CD4-positive, alpha-beta T cell treated with Interleukin-6 at 100 ng/mL for 8 hours (primary cell): ENCODE measurements at places on chromosomes 13 and 19.

GRCh38 chr13:20128459-20128931, 32.4 kb downstream of the GJA3 start:
- no peak for DNase-seq

GRCh38 chr19:38809592-38810252, 3.0 kb downstream of the LGALS4 start:
- no peak for DNase-seq

DNA sequence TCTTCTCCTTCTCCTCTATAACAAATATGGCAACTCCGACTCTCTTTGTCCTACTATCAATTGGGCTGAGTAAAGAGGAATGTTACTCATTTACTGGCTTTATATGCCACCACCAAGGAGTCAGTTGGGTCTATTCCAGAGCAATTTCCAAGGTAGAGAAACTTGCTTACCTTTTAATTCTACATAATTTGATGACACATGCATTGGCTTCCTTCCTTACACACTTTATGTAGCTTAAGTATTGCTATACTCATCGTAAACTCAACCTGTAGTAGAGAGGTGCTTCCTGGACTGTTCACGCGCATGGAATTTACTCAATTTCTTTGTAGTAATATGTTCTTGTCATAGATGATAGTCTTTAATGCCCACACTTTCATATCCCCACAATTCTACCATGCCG, 160.7 kb downstream of the LMO7 start:
- DNase-seq, result no peak

GRCh38 chr19:13001502-13002165, 6.4 kb downstream of the NFIX start:
- DNase-seq, result no peak

GRCh38 chr19:8877854-8878705, 45.9 kb downstream of the MBD3L1 start:
- DNase-seq, result no peak

DNA sequence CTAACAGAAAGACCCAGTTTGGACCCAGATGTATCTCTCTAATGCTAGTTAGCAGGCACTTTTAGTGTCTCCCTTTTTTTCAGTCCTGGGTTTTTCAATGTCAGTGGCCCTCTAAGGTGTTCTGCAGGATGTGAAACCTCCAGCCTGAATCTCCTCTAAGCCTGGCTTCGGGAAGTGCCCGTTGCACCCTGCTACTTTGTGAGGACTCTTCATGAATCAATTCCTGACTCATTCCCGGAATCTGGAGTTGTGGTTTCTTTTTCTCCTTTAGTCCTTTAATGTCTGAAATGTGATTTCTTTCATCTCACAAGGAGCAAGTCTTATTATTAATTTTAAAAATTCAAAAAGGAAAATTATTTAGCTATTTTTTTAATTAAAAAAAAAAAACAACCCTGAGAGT, 116.0 kb downstream of the ZNF536 start:
- DNase-seq, result no peak

DNA sequence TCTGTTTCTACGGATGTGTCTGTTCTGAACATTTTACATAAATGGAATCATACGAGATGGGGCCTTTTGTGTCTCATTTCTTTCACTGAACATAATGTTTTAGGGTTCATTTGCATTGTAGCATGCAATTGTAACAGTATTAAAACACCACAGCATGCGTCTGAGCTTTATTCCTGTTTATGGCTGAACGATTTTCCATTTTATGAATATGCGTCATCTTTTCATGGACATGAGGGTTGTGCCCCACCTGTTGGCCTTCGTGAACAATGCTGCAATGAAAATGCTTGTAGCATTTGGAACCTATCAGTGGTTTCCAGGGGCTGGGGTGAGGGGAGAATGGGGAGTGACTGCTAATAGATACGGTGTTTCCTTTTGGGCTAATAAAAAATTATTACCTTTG, 5.1 kb downstream of the OR10H1 start:
- DNase-seq, result no peak

DNA sequence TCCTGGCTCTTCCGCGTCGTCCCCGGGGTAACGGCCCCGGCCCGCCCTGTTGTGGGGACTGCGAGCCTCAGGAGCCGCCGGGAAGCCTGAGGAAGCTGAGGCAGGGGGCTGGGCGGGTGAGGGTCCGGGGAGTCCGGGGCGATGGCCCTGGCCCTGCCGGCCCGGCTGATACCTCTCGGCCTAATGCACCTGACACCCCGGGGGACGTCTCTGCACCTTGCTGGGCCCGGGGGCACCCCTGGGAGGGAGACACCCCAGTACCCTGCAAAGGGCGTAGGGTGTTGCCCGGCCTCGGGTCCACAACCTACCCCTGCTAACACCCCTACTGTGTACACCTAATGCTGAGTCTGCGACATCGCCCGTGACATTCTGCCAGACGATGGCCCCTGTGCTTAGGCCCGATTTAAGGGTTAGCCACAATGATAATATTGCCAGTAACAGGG, 410 bp downstream of the PIN1 start:
- no peak for DNase-seq

- no peak for DNase-seq
Observed at GRCh38 chr13:53052675-53053074, 24.1 kb downstream of the OLFM4 start.

DNA sequence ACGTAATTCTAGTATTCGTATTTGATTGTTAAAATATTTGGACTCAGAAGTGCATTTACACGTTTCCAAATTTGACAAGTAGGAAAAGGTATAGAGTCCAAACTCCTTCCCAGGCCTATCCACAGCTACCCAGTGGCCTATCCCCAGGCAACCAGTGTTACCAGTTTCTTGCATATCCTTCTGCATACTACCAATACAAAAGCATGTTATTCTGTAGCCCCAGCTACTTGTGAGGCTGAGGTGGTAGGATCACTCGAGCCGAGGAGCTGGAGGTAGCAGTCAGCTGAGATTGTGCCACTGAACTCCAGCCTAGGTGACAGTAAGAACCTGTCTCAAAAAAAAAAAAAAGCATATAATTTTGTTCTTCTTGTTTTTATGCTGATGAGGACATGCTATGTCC, 67.1 kb downstream of the LRCH1 start:
- no peak for DNase-seq

- DNase-seq, result no peak
Observed at GRCh38 chr13:37657134-37657533, 58.6 kb upstream of the POSTN start.

DNA sequence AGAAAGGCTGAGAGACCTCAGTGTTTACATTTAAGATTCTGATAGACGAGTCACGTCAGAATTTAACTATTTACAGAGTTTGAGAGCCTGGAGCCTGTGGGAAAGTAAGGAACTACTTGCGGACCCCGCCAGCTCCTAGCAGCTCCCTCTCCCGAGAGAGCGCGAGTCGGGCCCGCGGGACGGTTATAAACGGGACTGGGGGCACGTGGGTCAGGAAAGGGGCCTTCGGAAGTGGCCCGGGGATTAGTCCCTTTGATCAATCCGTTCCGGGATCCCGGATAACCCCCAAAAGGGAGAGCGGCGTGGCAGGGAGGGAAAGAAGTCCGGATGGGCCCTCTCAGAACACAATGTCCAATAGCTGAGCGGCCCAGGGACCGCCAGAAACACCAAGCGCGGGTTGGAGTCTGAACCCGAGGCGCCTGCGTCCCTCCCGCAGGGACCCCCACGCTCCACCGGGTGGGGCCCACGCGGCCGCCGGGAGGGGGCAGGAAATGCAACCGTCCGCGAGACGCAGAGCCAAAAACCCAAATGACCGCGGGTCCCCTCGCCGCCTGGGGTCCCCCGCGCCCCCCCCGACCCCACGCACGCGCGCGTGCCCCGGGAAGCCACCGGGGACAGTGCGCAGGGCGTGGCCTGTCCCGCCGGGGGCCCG, 3.6 kb downstream of the ZIC5 start:
- DNase-seq, result no peak

DNA sequence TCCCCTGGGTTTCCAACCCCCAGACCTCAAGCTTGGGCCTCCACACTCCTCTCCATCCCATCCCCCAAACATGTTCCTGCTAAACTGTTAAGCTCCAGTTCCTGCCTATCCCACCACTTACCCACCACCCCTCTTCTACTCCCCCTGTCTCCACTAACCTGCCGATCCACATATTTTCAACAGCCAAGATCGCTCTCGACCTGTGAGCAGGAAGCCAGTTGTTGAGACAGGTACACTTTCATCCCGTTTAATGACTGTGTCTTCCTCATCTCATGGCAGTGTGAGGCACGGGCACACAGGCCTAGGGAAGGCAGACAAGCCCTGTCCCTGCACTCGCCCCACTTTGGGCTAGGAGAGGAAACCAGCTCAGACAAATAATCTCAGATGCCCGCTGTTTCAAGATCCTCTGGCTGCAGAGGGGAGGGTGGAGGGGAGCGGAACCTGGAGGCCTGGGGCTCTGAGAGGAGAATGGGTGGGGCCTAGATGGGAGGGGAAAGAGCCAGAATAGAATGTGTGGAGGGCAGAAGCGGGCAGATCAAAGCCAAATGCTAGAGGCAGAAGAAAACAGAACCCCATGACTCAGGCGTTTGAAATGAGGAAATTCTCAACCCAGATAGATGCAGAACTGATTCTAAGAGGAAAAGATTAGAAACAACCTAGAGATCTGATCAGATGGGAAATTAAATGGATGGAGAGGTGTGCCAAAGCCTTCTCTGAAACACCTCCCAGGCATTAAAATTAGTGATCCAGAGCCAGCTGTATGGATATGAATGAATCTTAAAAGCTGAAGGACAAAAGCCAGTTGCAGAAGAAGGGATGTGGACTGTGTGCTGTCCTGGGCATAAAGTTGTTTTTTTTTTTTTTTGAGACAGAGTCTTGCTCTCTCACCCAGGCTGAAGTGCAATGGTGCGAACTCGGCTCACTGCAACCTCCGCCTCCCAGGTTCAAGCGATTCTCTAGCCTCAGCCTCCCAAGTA, 16.9 kb upstream of the CYP2S1 start:
- DNase-seq, result peak; percentile 75

DNA sequence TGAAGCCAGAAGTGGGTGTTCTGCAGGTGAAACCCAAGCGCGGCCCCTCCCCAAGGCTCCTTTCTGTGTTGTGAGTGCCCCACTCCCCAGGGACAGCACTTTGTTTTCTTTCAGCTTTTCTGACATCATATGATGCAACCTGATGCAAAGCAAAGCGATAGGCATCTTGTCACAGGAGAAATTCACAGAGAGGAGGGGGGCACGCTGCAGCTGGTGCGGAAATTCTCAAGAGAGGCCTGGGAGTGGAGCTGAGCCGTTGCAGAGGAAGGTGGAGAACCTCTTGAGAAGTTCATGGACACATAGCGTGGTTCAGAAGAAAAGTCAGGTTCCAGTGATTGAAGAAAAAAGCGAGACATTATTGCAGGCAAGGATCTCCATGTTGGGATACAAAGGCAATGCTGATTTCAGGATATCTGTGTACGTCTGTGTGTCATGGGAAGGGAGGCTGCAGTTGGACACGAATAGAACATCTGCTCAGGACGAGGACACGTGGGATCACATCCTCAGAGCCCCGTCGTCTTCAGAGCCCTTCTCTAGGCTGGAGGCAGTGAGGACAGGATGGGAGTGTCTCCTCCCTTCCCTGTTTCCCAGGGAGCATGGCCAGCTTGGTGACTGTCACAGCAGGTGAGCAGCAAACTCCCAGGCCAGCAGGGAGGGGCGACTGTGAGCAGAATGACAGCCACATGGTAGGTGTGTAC, 79.2 kb downstream of the IRS2 start:
- no peak for DNase-seq

GRCh38 chr19:355134-355533, 10.5 kb upstream of the MIER2 start:
- no peak for DNase-seq

DNA sequence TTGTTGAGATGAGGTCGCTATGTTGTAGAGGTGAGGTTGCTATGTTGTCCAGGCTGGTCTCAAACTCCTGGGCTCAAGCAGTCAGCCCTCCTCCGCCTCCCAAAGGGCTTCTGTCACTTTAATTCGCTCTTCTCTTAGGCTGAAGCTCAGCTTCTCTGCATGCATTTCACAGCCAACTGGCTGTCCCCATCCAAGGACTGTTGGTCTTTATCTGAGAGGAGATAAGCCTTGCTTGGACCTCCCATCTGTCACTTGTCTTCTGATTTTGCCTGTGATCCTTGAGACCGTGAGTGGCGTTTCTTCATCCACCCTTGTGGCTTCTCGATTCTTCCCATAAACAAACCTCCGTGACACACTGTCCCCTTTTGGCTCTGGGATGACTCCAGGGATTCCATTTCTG, 24.4 kb downstream of the CERS1 start:
- no peak for DNase-seq

- DNase-seq, result no peak
Observed at GRCh38 chr19:14093117-14093823, 2.7 kb upstream of the SAMD1 start.

- DNase-seq, result no peak
Observed at GRCh38 chr19:2167896-2168618, 4.3 kb downstream of the DOT1L start.

DNA sequence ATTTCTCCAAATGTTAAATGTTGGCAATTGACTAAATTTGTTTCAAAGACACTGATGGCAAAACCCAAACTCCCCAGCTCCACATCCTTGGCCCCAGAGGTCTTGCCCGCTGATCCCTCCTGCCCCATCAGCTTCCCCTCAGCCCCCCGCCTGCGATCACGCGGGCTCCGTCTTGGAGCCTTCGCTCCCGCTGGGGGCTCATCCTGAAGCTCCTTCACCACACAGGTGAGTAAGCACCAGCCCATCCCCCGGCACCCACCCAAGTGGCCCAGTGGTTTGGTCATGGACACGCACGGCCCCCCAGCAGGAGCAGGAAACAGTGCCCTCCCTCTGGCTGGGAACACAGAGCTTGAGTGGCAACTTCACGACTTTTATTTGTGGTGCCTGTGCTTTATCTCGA, 14.9 kb downstream of the EPS8L1 start:
- DNase-seq, result no peak

DNA sequence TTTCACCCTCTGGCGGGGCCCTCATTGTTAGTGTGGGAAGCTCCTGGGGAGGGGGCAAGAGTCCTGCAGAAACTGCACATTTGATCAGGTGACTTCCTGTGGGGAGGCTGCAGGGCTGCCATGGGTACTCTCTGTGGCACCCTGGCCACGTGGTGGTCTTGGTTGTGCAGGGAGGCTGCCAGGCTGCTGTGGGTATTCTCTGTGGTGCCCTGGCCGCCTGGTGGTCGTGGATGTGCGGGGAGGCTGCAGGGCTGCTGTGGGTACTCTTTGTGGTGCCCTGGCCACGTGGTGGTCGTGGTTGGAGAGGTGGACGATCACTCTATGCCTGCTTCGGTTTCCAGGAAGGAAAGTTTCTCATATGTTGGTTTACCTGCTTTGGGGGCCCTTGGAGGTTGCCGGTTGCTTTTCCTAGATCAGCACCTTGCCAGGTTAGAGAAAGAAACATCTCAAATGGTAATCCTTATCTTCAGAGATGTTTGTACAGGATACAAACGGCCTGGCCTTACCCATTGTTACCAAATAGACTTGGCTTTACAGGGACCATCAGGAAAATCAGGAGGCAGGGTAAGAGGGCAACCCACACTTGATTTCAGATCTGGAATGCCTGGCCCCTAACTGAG, 22.9 kb downstream of the TEX29 start:
- no peak for DNase-seq

GRCh38 chr13:33183431-33184111, 102.0 kb downstream of the STARD13 start:
- DNase-seq, result no peak

GRCh38 chr13:40031031-40031430, 375.6 kb downstream of the COG6 start:
- no peak for DNase-seq

- no peak for DNase-seq
Observed at GRCh38 chr13:112079696-112080095, 12.7 kb downstream of the SOX1 start.

GRCh38 chr13:65036999-65037398, 2193.1 kb downstream of the PCDH9 start:
- no peak for DNase-seq

GRCh38 chr19:49820125-49820524, 2.0 kb downstream of the MED25 start:
- no peak for DNase-seq

GRCh38 chr13:46555722-46556417, 2.9 kb downstream of the LRCH1 start:
- DNase-seq, result no peak
